ENCODE measurements at places on chromosomes 5 and 9.

- DNase-seq: no peak
Measured at GRCh38 chr5:157369507-157369906, 90.5 kb upstream of the NIPAL4 start.

DNA sequence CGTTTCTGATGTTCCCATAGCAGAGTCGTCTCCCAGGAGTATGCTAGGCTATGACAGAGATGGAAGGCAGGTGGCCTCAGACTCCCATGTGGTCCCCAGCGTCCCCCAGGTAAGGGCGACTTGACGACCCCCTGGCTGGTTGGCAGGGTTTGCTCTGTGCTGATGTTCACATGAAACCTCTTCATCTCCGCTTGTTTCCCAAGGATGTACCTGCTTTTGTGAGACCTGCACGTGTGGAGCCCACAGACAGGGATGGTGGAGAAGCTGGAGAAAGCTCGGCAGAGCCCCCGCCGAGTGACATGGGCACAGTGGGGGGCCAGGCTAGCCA, 108.3 kb downstream of the WNK2 start:
- no peak for DNase-seq

DNA sequence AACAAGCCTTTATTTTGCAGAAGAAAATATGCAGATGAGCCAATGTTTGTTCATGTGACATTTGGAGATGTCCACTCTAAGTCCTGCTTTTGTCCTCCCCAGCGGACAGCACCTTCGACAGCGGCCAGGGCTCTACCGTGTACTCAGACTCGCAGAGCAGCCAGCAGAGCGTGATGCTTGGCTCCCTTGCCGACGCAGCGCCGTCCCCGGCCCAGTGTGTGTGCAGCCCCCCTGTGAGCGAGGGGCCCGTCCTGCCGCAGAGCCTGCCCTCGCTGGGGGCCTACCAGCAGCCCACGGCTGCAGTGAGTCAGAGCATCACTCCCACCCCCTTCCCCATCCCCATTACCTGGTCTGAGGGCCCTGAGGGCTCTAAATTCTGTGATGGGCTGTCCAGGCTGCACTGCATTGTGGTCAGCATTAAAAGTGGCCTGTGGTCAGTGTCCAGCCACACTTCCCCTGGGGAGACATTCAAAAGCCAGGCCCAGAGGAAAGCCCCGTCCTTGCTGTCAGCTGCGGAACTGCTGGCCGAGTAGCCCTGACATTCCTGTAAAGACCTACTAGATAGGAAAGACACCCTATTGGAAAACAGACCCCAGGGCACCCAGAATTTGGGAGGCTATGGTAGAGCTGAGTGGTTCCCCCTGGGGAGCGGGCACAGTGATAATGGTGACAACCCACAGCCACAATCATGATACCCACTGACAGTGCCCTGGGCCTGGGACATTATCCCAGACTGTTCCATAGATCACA, 69.0 kb downstream of the WNK2 start:
- DNase-seq: no peak

DNA sequence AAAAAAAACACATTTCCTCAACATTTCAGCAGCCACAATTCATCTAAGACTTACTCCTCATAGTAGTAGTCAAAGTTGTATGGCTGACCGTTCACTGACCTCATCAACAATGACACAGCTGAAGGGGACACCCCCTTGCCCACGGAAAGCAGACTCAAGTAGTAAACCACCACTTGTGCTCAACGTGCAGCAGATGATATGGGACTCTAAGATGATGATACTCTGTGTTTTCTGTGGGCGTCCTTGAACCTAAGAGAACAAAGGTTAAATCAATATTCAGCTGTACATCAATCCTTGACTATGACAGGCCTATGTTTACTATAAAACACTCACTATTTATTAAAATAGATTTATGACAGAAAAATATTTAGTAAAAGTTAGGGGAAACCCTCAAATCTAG, 71.6 kb downstream of the SETX start:
- no peak for DNase-seq

DNA sequence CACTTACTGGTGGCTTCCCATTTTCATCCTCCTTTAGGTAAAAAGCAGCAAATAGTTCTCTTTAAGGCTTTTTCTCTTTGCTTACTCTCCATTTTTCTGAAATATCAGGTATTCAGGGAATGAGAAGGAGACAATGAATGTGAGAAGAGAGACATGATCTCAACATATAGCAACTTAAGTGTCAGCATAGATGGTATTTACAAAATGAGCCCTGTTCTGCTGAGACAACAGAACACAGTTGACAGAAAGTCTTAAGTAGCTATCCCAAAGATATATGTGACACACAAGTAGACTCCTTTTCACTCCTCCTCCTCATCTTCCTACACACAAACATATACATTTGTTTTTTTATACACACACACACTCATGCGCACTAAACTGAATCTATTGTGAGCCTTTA, 649.3 kb upstream of the WWC1 start:
- DNase-seq: no peak

DNA sequence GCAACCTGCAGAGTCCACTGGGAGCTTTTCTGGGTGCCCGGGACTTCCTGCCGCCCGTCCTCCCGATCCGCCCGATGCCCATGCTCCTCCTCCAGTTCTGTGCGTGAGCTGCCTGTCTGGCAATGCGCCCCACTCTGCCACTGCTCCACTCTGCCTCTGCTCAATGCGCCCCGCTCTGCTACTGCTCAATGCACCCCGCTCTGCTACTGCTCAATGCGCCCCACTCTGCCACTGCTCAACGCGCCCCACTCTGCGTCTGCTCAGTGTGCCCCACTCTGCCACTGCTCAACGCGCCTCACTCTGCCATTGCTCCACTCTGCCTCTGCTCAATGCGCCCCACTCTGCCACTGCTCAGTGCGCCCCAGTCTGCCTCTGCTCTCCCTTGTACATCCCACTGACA, 436.0 kb downstream of the NR2F1-AS1 start:
- DNase-seq: no peak

DNA sequence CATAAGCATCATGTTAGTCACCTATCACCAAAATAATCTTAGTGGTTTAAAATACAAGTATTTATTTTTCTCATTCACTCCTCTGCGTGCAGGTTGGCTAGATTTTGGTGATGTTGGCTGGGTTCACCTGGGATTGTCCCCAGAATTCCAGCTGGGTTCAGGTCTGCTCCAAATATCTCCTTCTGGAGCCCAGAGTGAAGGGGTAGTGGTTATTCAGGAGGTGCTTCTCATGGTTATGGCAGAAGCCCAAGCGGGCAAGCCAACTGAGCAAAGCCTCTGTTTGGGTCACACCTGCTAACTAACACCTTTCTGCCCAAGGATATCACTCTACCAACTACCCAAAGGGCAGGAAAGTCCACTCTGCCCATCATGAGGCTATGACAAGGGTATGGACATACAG, 4.7 kb upstream of the SLC25A46 start:
- DNase-seq: no peak

- no peak for DNase-seq
Measured at GRCh38 chr5:171426680-171427079, 7.2 kb downstream of the FGF18 start.

GRCh38 chr5:180830253-180831138, 27.9 kb upstream of the MGAT1 start:
- DNase-seq: no peak

- no peak for DNase-seq
Measured at GRCh38 chr5:52690236-52690768, 97.4 kb upstream of the ITGA1 start.

DNA sequence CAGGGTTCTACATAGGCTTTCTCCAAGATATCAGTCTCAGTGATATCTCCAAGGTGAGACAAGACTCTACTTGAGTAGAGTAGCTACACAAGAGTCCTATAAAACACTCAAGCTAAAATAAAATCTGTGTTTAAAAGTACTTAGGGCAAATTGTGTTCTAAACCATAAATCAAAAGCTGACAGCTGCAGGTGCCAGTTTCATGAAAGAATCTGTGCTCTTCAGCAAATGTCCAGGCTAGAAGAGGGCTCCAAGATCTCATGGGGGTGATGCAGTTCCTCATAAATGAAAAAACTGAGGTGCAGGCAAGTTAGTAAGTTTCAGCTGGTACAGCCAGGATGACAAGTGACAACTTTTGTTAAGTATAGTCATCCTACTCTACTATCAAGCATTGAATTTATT, 142.8 kb upstream of the TNPO1 start:
- DNase-seq: peak; percentile 52

DNA sequence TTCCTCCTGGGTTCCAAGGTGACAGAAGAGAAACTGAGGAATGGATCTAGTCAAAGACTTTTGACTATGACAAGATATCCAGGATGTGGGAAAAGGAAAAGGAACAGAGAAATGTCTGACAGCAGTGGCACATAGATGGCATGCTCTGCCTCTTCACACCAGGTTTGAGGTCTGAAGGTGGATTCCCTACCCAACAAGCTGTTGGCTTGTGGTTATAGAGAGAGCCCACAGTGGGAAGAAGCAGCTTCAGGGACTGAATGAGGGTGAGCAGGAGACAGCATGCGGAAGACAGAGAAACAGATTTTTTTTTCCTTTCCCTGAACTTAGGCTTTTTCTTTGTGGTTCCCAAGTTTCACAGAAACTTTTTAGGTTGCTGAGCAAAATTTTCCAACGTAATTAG, 20.6 kb downstream of the IFNW1 start:
- DNase-seq: no peak

DNA sequence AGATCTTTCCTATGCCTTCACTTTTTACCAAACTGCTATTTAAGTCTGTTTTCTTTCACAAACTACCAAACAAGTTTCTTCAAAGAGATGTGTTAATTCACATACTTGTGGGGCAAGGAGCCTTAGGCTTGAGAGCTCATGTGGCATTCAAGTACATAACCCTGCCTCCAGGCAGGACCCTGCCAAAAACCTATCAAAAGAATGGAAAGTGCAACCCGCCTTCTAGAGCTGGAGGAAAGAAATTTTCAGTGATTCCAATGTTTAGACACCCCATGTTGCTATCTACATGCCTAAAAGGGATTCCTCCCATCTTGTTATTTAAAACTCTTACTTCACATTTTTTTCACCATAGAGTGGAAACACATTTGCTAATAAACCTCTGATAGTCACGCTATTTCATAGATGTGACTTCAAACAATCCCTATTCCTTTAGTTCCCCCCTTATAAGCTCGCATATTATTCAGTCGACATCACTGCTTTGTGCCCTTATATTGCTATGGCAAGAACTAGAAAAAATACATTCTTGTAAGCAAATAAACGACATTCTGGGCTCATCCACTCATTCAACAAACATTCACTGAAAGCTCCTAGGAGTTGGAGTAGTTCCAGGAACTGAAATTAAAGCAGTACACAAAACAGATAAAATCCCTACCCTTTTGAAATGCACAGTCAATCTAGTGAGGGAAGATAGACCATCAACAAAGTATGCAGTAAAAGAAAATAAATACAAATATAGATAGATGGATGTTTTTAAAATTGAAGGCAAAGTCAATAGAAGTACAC, 518.1 kb downstream of the ELAVL2 start:
- DNase-seq: no peak

- no peak for DNase-seq
Measured at GRCh38 chr9:113650207-113651131, 186.9 kb downstream of the RGS3 start.

- DNase-seq: no peak
Measured at GRCh38 chr5:74310997-74311930, 329.3 kb downstream of the ENC1 start.

DNA sequence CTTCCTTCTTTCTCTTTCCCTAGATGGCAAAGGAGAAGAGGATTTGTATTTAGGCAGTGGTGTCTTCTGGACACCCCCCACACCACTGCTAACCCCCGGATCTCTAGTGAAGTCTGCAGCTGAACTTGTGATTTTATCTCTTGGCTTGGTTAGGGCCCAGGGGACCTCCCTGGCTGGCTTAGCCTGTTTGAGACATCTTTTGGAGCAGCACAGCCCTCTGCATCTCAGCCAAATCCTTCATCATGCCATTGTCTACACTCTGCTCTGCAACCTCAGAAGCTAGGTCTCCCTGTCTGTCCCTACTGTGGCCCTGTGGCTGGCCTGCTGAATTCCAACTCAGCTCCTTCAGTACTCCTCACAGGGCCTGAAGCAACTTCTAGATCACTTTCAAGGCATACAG, 81.7 kb downstream of the MUSK start:
- DNase-seq: no peak

DNA sequence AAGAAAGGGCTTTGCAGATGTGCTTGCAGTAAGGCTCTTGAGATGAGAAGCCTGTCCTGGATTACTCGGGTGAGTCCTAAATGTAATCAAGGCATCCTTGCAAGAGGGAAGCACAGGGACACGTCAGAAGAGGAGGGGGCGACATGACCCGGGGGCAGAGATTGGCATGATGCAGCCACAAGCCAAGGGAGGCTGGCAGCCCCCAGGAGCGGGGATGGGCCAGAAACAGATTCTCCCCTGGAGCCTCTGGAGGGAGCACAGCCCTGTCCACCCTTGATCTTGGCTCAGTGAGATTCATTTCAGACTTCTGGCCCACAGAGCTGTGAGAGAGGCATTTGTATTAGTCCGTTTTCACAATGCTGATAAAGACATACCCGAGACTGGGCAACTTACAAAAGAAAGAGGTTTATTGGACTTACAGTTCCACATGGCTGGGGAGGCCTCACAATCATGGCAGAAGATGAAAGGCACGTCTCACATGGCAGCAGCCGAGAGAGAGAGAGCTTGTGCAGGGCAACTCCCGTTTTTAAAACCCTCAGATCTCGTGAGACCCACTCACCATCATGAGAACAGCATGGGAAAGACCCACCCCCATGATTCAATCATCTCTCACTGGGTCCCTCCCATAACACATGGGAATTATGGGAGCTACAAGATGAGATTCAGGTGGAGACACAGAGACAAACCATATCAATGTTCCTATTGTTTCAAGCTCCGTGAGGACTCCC, 76.1 kb downstream of the ADAMTS2 start:
- no peak for DNase-seq

- no peak for DNase-seq
Measured at GRCh38 chr9:134408389-134408788, 82.1 kb downstream of the RXRA start.

DNA sequence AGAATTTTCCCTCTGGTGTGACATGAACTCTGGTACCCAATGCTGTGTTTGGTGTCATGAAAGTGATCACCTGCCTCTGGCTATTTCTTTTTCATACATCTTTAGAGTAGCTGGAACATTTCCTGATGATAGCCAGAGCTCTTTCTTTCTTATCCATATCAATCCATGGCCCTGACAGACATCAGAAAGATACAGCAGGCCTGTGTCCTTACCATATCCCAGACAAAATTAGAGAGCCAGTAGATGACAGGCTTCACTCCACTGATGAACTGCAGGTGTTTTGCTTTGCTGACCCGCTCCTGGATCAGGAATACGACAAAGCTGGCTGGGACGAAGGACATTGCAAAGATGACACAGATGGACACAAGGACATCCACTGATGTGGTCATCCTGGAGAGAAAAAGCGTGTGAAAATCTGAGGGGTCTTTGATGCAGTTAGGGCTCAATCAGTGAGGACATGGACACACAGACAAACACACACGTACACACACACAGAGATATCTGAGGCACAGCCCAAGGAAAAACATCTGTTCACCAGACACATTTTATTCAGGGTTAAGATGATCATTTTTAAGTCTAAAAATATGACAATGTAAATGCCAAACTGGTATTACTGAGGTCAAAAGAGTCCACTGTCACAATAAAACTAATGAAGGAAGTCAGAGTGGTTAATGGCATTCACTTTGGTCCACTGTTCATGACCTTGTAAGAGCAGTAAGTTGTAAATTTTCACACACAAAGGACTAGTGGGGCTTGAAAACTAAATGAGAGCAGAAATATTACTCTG, 34.5 kb downstream of the NIPSNAP3B start:
- no peak for DNase-seq

Measured in NCI-H1436 treated with DMSO at 0.1 percent for 48 hours (cell line).